ENCODE measurements at places on chromosomes 12 and 14.

GRCh38 chr12:16587514-16587913, 18.4 kb downstream of the LMO3 start:
- no peaks in the 10 kb centered on the region for H3K27me3 ChIP-seq
- DNase-seq, result no peak
- H3K27ac ChIP-seq, result peak overlapping the region; percentile 25

- DNase-seq, result peak; percentile 24
- peaks cover 54% of the 10 kb centered on the region for H3K4me1 ChIP-seq
- H3K4me3 ChIP-seq, result peak overlapping the region; percentile 63
- no peaks in the 10 kb centered on the region for H3K27me3 ChIP-seq
- peak overlapping the region; percentile 86 for H3K27ac ChIP-seq
- no peaks in the 10 kb centered on the region for H3K36me3 ChIP-seq
Observed at GRCh38 chr12:53493610-53494391, 5.5 kb downstream of the MAP3K12 start.

DNA sequence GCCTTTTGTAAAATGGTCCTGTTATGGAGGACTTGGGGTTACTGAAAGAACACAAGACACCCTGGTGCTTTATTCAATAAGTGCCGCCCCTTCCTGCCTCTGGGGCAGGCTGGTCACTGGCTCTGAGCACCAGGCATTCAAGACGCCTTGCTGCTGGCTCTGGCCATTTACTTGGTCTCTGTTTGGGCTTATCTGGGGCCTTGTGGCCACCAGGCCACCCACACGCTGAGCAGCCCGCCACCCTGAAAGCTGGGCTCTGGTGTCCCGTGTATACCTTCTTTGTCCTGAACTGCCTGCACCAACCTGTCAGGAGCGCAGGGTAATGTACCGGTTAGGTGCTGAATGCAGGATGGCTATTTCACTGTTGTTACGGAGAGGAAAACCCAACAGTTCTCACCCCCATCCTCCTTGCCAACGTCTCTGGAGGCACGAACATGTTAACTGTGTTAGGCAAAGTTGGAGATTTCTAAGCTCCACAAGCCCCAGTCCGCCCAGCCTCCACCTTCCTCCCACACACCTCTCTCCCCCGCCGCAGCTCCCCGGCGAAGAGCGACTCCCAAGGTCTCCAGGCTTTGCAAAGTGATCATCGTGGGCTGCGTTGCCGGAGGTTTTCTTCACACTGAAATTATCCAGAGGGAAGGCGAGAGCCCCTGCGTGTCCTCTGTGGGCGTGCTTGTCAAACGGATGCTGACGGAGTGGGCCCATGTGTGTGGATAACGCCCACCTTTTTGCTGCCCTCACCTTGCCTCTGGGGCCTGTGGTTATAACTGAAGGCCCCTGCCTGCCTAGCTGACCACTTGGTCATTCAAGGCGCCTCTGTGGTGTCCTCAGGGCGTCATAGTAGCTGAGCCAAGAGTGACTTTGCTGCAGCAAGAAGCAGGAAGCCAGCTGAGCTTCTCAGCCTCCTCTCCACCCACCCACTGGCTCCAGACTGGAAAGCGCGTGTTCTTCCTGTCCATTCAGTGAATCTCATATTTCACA, 18.8 kb upstream of the BEGAIN start:
- H3K4me3 ChIP-seq, result no peak overlapping the region
- H3K4me1 ChIP-seq, result no peaks in the 10 kb centered on the region
- H3K27ac ChIP-seq, result no peak overlapping the region
- H3K27me3 ChIP-seq, result peaks cover 28% of the 10 kb centered on the region
- no peak for DNase-seq
- H3K36me3 ChIP-seq, result no peaks in the 10 kb centered on the region

DNA sequence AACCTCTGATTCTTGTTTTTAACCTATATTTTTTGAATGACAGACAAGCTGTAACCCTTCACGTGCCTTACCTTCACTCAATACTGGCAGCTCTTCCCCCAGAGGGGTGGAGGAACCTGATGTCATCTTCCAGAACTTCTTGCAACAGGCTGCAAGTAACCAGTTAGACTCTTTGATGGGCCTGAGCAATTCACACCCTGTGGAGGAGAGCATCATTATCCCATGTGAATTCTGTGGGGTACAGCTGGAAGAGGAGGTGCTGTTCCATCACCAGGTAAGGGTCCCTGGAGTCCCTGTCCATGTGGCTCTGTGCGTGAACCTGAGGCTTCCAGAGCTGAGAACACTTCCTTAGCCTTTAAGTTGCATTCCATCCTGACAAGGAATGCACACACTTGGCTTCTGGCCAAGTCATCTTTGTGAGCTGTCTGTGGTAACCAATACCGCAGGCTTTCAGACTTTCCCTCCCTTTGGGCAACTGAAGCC, 22.7 kb downstream of the TRAFD1 start:
- H3K4me1 ChIP-seq, result no peaks in the 10 kb centered on the region
- peaks cover 99% of the 10 kb centered on the region for H3K36me3 ChIP-seq
- H3K27ac ChIP-seq, result no peak overlapping the region

DNA sequence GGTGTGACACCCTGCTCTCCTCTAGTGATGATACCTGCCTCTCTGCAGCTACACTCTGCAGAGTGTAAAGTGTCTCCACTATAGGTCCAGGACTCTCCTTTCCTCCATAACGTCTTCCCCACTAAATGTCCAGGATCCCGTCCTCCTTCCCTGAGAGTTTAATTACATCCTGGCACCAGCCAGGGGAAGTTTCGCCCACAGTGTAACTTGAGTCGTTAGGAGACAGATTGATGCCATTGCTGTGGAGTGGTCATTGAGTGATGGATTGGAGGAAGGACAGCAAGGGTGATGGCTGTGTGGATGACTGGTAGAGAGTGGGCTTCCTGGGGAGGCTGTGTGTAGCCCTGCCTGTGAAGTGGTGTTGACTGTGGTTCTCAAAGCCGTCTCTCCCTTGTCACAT, 84.0 kb upstream of the TMEM132D start:
- no peak for DNase-seq
- H3K27ac ChIP-seq, result no peak overlapping the region
- H3K27me3 ChIP-seq, result no peaks in the 10 kb centered on the region
- H3K4me3 ChIP-seq, result no peak overlapping the region

DNA sequence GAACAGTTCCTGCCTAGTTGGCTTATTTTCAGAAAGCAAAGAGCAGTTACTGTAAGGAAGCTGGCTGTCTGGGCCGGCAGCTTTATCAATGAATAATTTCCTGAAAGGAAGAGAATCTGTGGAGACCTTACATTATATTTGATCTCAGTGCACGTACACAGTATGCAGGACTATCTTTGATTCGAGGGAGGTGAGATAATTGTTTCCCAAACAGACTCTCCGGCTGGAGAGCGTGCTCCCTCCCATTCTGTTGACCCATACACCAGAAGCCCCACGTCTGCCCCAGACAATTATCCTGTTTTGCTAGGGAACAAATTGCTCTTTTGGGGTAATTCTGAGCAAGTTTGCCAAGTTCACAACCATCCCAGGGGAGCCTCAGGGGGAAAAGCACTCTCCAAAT, 1115.0 kb downstream of the VRK1 start:
- DNase-seq, result no peak
- no peak overlapping the region for H3K27ac ChIP-seq
- no peak overlapping the region for H3K4me3 ChIP-seq
- H3K36me3 ChIP-seq, result no peaks in the 10 kb centered on the region
- no peaks in the 10 kb centered on the region for H3K4me1 ChIP-seq
- no peaks in the 10 kb centered on the region for H3K27me3 ChIP-seq

- DNase-seq, result no peak
- peaks cover 12% of the 10 kb centered on the region for H3K36me3 ChIP-seq
- no peaks in the 10 kb centered on the region for H3K27me3 ChIP-seq
- H3K4me3 ChIP-seq, result no peak overlapping the region
- H3K4me1 ChIP-seq, result no peaks in the 10 kb centered on the region
- no peak overlapping the region for H3K27ac ChIP-seq
Observed at GRCh38 chr12:62347922-62348650, 87.9 kb downstream of the USP15 start.

- H3K27me3 ChIP-seq, result no peaks in the 10 kb centered on the region
- H3K27ac ChIP-seq, result no peak overlapping the region
- peaks cover 6% of the 10 kb centered on the region for H3K36me3 ChIP-seq
- H3K4me3 ChIP-seq, result no peak overlapping the region
- DNase-seq, result no peak
- H3K4me1 ChIP-seq, result no peaks in the 10 kb centered on the region
Observed at GRCh38 chr12:39763071-39763889, 143.7 kb upstream of the ABCD2 start.

DNA sequence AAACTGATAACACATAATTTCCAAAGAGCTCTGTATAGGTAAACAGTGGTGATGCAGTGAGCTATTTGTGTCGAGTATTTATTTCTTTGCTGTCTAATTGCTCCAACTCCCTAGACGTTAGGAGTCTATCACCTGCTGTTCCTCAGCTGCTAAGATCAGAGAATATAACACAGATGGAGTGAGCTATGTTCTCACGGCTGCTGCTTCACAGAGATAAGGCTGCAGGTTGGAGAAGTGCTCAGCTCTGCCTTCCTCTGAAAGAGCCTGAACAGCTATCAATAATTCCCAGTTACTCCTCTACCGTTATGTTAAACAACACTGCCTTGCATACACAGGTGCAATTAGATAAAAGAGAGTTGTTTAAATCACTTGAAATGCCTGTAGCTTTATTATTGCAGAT, 103.2 kb upstream of the MDGA2 start:
- H3K4me1 ChIP-seq, result no peaks in the 10 kb centered on the region
- H3K27me3 ChIP-seq, result no peaks in the 10 kb centered on the region
- H3K4me3 ChIP-seq, result no peak overlapping the region
- DNase-seq, result no peak

DNA sequence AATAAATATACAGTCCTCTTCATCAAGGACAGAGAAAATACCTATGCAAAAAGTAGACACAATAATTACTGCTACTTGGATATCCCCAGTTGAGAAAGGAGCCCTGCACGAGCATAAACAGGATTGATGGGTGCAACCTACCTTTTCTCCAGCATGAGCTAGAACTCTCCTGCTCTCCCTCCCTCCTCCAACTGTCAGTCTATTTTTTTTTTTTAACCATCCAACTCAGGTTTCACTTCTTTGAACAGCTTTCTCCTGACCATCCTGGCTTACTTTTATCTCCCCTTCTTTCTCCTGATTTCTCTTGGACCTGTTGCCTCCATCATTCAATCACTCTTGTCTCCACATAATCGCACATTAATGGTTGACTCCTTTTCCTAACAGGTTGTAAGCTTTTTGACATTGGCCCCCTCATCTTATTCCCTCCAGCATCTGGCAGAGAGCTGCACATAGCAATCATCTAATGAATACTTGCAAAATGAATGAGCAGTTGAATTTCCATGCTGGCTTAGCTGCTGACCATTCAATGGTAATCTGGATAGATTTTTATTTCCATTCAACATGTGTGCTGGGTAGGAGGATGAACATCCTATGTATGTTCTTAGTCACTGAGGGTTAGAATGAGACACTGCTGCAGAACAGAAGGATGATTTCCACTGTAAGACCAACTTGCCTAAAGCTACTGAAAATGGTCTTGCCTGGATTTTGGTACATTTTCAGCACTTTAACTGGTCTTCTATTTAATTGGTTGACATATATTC, 24.4 kb downstream of the MYBPC1 start:
- no peak overlapping the region for H3K27ac ChIP-seq
- DNase-seq, result no peak
- no peaks in the 10 kb centered on the region for H3K27me3 ChIP-seq
- peaks cover 42% of the 10 kb centered on the region for H3K4me1 ChIP-seq

DNA sequence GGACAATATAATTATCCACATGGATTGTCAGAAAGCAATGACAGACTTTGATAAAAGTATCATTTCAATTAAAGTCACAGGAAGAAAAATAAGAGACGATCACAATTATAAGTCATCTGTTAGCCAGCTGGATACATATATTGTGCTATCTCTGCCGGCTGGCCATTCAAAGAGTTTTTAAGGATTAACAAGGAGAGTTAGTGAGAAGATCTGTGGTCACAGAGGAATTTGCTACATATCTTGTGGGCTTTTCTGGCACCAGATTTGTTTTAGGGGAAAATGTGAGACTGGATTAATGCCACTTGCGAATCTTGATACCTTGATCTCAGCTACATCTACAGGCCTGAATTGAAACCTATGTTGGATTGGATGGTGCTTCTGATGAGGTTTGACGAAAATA, 90.9 kb upstream of the MANSC4 start:
- H3K36me3 ChIP-seq, result no peaks in the 10 kb centered on the region
- H3K27me3 ChIP-seq, result no peaks in the 10 kb centered on the region
- no peak overlapping the region for H3K4me3 ChIP-seq
- no peaks in the 10 kb centered on the region for H3K4me1 ChIP-seq

DNA sequence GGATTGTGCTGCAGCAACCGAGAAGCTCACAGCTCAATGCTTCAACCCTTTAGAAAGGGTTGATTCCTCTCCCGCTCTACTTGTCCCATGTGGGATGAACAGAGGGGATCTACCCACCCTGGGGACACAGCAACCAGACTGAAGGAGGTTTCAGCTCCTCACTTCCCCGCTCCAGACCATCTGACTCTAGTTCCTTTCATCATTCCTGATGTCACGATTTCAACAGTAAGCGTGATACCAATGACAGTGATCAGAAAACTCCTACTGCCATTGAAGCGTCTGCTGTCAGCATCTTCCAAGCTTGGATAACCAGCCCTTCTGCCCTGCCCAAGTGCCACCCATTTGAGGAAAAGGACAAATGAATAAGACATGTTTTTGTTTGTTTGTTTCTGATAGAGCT, 14.3 kb downstream of the SERPINA1 start:
- no peaks in the 10 kb centered on the region for H3K27me3 ChIP-seq
- no peak overlapping the region for H3K27ac ChIP-seq
- H3K4me1 ChIP-seq, result no peaks in the 10 kb centered on the region
- H3K36me3 ChIP-seq, result peaks cover 15% of the 10 kb centered on the region
- no peak for DNase-seq
- no peak overlapping the region for H3K4me3 ChIP-seq

- no peak overlapping the region for H3K27ac ChIP-seq
- no peak overlapping the region for H3K4me3 ChIP-seq
- no peaks in the 10 kb centered on the region for H3K4me1 ChIP-seq
- no peaks in the 10 kb centered on the region for H3K36me3 ChIP-seq
- H3K27me3 ChIP-seq, result no peaks in the 10 kb centered on the region
Observed at GRCh38 chr14:98931911-98932310, 340.1 kb downstream of the BCL11B start.

DNA sequence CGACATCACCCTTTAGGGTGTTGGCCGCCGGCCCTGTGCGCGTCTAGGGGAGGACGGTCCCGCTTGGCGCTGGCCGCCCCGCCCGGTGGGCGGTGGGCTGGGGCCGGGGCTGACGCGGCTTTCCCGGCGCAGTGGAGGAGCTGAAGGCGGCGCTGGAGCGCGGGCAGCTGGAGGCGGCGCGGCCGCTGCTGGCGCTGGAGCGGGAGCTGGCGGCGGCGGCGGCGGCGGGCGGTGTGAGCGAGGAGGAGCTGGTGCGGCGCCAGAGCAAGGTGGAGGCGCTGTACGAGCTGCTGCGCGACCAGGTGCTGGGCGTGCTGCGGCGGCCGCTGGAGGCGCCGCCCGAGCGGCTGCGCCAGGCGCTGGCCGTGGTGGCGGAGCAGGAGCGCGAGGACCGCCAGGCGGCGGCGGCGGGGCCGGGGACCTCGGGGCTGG, 3.6 kb downstream of the TNFAIP2 start:
- DNase-seq, result peak; percentile 78
- H3K4me3 ChIP-seq, result peak overlapping the region; percentile 34
- H3K4me1 ChIP-seq, result peaks cover 81% of the 10 kb centered on the region
- no peak overlapping the region for H3K27ac ChIP-seq
- H3K36me3 ChIP-seq, result peaks cover 42% of the 10 kb centered on the region

All from lower lobe of right lung (tissue), 2 donors.